ENCODE measurements at places on chromosomes 1 and 21. TPM values are rescaled to one million over a fixed set of nuclear protein-coding genes. Genes with fewer than 3 reads are reported as not detected.

Gene KCNN3
- total RNA-seq = 4.8 TPM

DNA sequence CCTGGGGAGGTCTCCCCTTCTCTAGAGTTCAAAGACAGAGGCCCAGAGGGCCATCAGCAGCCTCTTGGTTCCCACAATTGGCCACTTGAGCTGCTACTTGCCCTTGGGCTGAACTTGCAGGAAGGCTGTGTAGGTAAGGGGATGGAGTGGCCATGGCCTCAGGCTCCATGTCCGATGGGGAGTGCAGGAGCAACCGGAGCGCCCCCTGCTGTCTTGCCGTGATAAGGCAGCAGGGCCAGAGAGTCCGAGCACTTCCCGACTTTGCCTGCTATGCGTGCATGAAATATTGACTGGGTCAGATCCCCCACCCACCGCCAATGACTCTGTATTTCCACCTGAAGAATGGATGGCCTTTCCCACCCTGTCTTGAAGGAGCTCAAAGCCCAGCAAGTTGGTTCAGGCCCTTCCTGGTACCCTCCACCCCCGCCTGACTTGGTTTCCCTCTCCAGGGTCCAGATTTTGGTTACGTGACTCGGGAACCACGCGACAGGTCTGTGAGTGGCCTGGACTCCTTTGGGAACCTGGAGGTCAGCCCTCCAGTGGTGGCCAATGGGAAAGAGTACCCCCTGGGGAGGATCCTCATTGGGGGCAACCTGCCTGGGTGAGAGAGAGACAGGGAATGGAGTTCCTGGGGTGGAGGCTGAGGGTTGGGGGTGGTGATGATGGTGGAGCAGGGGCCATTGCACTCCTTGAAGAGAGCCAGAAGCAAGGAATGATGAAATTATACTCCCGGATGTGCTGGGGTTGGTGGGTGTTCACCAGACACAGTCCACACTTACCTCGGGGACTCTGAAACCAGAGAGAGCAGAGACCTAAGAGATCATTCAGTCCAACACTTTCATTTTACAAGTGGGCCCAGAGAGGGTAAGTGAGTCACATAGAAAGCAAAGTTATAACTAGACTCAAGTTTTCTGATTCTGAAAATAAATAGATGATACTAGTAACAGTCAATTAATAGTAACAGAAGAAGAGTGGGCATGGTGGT is 25.6 kb downstream of the PADI3 start:
- no peak for DNase-seq

Gene RBM15
- 29.5 TPM for total RNA-seq

Gene OR2T2
- total RNA-seq = not detected

DNA sequence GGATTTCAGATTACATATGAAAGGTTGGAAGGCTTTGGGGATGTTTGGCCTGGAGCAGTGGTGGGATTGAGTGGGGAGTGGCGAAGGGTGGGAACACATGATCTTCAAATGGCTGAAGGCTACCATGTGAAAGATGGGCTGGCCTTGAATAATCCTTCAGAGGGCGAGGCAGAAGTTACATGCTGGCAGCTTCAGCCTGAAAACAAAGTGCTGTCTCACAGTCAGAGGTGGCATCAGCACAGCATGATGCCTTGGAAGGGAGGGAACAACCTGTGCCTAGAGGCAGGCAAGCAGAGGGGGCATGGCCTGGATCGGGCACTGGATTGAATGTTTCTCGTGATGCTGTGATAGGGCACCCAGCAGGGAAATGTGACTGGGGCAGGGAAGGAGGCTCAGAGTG is 130.8 kb downstream of the BEND5 start:
- no peak for DNase-seq

GRCh38 chr1:59429656-59430055 is 132.8 kb downstream of the FGGY start:
- DNase-seq = no peak

Gene MCOLN2
- not detected for total RNA-seq

GRCh38 chr21:36976882-36977651 is 10.6 kb upstream of the HLCS start:
- DNase-seq = peak; percentile 73

- DNase-seq = no peak
These were observed 49.2 kb upstream of the NFASC start for GRCh38 chr1:204821476-204821875.

DNA sequence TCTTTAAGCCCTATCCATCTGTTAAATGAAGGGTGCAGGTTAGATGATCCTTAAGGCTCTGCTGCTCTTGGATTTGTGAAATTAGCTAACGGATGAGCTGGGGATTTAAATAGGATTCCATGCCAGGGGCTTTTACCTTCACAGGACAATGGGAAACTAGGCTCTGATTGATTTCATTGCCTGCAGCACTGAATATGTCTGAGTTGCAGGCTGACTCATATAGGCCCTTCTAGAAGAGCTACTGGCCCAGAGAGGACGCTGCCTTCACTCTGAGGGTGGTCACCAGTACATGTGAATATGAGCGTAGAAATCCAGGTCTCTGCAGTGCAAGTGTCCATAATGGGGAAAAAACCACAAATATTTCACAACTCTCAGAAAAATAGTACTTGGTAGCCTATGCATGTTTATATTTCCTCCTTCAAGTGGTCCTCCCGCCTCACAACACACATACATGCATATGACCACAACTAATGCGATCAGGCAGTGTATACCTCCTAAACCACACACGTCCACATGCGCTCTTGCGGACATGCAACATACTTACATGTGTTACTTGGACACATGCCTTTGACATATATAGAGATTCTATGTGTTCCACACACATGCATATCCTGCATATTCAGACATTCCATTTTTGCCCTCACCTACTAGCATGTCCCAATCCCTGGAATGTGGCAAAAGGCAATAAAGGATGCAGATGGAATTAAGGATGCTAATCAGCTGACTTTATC is 233.8 kb upstream of the JUN start:
- no peak for DNase-seq

GRCh38 chr1:62175568-62176179 is 19.0 kb upstream of the L1TD1 start:
- peak; percentile 27 for DNase-seq

Gene TRAF3IP3
- not detected for total RNA-seq

- no peak for DNase-seq
These were observed 43.3 kb downstream of the TP73 start for GRCh38 chr1:3695326-3696217.

DNA sequence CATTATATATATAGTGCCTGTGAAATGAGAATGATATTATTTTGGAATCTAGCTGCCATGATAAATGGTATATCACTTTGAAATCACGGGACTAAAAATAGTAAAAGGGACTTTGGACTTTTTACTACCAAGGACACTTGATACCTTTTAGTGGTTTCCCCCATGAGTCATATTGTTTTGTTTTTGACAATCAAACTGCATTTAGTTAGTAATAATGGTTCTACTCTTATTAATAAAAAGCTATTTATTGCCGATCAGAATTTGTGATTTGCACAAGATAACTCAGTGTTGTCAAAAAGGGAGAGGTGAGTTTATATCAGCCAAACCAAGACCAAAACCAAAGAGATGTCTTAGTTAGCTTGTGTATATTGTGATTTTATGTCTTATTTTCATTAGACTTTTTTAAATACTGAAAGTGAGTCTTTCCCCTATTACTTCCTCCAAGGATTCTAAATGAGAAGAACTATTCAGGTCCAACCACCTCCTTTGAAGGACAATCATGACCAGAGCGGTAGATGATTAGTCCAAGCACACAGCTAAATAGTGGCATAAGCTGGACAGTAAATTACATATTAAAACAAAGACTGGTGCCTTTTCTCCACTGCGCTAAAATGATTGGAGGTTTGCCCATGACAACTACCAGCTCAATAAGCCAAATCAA is 281.7 kb upstream of the ESRRG start:
- DNase-seq = no peak

- no peak for DNase-seq
These were observed 9.0 kb downstream of the TMEM61 start for GRCh38 chr1:54989473-54989872.

GRCh38 chr1:114323959-114324661 is 170.4 kb upstream of the SYT6 start:
- DNase-seq = no peak

GRCh38 chr1:231428377-231428776 is 6.3 kb upstream of the EGLN1 start:
- DNase-seq = no peak

- no peak for DNase-seq
These were observed 9.9 kb upstream of the BARHL2 start for GRCh38 chr1:90726986-90727480.

DNA sequence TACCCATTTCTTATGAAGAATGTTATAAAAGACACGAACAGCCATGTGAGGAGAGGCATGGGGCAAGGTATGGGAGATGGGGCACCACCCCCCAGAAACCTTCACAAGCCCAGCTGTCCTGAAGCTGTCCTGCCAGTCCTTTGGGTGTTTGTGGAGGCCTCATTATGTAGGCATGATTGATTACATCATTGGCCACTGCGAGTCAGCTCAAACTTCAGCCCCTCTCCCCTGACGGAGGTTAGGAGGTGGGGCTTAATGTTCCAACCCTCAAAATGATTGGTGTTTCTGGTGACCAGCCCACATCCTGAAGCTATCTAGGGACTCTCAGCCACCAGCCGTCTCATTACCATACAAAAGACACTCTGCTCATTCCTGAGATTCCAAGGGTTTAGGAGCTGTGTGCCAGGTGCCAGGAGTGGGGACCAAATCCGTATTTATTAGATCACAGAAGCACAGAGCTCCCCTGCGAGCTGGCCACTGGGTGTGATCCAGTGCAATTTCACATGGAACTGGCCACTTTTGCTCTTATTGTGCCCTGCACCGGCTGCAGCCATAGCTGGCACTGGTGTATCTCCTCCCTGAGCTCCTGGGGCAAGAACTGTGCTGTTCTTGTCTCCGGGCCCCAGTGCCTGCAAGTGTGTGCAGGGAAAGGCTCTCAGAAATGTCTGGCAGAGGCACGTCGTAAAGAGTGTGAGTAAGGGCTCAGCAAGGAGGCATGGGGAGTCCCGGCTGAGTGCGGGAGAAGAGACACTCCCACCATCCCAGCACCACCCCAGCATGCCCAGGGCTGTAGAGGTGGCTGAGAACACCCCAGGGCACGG is 10.5 kb downstream of the KIAA1614 start:
- no peak for DNase-seq

Gene MATN1
- total RNA-seq = not detected

GRCh38 chr1:91753878-91754277 is 132.1 kb downstream of the TGFBR3 start:
- DNase-seq = no peak

DNA sequence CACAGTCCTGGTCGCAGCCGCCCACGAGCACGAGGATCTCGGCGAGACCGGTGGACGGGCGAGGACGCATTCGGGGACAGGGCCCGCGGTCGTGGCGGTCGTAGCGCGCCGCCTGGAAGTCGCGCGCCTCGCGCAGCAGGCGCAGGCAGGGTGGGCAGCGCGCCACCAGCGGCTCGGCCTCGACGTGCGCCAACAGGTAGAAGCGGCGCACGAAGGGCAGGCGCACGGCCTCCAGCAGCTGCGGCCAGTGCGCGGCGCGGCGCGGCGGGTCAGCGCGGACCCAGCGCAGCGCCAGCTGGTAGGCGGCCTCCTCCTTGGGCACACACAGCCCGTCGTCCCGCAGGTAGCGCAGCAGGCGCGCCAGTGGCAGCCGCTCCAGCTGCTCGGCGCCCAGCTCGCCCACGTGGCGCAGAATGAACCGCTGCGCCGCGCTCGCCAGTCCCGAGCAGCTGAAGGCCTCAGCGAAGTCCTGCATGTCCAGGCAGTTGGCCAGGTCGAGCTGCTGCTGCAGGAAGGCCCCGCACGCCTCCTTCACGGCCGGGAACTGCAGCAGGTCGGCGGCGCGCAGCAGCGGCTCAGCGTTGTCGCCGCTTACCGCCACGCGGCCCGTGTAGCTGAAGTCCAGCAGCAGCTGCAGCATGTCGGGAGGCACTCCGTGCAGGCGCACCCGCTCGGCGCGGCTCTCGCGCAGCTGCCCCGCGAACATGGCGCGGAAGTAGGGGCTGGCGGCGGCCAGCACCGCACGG is 573 bp downstream of the KLHL21 start:
- no peak for DNase-seq

Gene TTC4
- 23.9 TPM for total RNA-seq

DNA sequence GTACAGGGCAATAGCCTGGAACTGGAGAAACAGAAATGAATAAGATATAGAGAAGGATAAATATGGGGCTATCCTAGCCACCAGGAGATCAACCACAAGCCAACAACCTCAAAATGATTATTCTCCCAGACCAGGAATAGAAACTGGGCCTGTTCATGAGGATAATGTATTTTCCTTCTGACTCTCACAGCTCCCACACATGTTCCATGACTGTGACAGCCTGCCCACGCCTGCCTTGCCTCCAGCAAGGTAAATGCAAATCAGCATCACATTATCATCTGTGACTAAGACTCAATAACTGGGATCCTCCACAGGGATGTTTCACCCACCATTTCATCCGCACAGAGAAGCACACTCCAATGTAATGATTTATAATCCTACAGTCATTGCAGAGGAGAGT is 3.3 kb downstream of the ENSA start:
- no peak for DNase-seq

Gene JAM2
- total RNA-seq = 8.5 TPM

DNA sequence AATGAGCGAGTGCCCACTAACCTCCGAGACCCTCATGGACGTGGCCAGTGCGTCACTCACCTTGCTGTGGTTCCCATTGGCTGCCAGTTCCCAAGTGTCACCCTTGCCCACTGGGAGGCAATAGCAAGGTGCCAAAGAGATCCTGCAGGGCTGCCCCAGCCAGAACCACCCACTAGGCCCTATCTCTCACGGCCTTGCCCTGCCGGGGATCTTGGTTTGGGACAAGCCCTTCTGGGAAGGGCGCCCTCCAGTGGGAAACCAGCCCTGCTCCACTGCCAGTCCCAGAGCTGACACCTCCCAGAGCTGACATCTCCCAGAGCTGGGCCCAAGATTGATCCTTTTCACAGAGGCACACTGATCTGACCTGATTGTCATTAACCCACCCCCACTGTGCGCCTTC is 2.1 kb upstream of the SELENON start:
- DNase-seq = no peak

GRCh38 chr1:243346016-243346415 is 90.2 kb downstream of the SDCCAG8 start:
- no peak for DNase-seq

GRCh38 chr1:222071387-222071786 is 329.5 kb upstream of the DUSP10 start:
- no peak for DNase-seq

Gene CCDC30
- total RNA-seq = 0.34 TPM

DNA sequence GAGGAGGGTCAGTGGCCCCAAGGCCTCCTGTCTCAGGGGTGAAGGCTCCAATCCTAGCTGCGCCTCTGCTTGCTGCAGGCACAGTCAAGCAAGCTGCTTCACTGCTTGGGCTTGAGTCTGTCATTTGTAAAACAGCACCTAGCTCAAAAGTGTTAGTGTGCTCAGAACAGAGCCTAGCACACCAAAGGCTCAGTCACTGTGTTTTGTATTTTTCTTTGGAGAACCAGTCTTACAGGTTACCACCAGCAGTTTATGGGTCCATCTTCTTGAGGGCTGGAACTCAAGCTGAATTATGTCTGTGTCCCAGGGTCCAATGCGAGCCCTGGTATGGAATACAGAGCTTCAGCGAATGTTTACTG is 113.6 kb downstream of the DMRTB1 start:
- no peak for DNase-seq

- DNase-seq = no peak
These were observed 73.2 kb downstream of the CD58 start for GRCh38 chr1:116497656-116498055.
